ENCODE measurements at places on chromosomes 1 and 21. TPM values are rescaled to one million over a fixed set of nuclear protein-coding genes. Genes with fewer than 3 reads are reported as not detected.

The FAM151A gene
- polyA plus RNA-seq, result 0.21 TPM

The CFAP141 gene
- polyA plus RNA-seq, result not detected

The CHODL gene
- 132 TPM for polyA plus RNA-seq

The REG4 gene
- polyA plus RNA-seq, result not detected

The ANGPTL7 gene
- 0.94 TPM for polyA plus RNA-seq

The WNT2B gene
- 6.5 TPM for polyA plus RNA-seq

The LAMB3 gene
- polyA plus RNA-seq, result 0.16 TPM

The IKBKE gene
- 5.9 TPM for polyA plus RNA-seq

The FGR gene
- polyA plus RNA-seq, result 2.5 TPM

The L1TD1 gene
- polyA plus RNA-seq, result 3.1 TPM

DNA sequence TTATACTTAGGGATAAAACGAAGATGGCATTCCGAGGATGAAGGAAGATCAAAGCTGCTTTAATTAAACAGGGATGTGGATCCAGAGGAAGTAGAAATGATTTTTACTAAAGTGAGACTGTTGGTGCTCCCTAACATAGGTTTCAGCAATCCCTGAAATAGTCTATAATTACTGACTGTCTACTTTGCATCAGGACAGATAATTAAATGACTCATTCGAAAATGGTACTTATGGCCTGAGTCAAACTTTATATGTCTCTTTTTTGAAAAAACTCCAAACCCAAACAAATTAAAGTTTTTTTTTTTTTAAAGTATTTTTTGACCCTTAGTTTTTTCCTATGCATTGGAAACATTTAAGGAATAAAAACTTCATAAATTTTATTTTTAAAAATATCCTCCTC is 90.3 kb downstream of the LYST start:
- no peak for DNase-seq

GRCh38 chr21:33598051-33598450 is 9.6 kb upstream of the DONSON start:
- DNase-seq, result no peak

DNA sequence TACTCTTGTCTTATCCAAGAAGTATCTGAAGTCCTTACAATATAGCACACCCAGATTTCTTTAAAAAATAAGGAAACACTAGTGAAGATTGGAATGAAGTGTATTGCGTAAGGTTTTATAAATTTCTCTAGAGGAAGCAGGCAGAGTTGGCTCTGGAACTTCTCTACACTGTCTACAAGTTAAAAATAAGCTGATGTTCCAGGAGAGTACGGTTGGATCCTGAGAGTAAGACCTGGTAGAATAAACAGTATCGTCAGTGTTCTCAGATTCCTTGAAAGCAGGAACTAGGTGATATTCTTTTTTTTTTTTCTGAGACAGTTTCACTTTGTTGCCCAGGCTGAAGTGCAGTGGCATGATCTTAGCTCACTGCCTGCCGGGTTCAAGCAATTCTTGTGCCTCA is 107.9 kb downstream of the USP25 start:
- DNase-seq, result peak; percentile 40

GRCh38 chr1:201164645-201165044 is 10.4 kb upstream of the TMEM9 start:
- DNase-seq, result no peak

- no peak for DNase-seq
Measured at GRCh38 chr1:224198572-224198971, 15.5 kb downstream of the DEGS1 start.

DNA sequence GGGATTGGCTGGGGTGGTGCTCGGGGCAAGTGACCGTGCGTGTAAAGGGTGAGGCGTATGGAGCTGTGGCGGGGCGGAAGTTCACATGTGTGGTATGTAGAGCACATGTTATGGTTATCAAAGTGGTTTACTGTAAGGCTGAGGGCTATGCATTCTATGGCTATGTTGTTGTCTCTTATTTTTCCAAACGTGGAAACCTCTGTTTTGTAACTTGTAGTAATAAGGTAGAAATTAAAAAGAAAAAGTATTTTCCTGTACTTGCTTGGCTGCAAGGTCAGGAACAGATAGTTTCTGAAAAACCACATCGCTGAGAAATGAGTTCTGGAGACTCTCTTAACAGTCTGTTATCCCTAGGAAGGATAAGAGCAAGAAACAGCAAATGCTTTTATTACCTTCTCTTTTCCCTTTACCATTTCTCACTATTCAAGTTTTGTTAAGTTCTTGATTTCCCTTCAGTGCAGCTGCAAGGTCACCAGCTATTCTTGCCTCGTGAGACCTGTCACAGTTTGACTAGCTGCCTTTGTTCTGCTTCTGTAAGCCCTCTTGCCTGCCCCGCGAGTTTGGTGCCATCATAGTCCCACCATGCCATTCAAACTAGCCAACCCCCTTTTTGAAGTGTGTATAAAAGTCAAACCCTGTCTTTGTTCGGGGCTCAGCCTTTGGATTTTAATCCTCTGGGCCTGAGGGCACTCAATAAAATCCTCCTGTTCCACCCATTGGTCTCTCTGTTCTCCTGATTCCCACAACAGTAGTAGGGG is 9.5 kb downstream of the RNU1-2 start:
- no peak for DNase-seq

GRCh38 chr21:35607406-35607805 is 452.9 kb downstream of the SETD4 start:
- no peak for DNase-seq

DNA sequence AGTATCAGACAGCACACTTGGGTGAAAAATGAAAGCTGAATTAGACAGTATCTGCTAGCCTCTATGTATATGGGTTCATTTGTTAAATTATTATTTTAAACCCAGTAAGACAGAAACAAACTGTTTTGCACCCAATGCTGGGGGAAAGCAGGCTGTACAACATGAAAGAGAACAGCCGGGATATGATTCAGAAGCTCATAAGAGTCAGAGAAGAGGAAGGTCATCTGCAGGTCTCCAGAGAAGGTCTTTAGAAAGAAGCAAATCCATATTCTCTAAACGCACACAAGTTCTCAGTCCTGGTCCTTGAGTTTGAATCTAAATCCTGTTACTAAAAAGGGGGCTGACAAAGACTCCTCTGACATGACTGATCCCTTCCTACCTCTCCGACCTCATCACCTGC is 155.1 kb downstream of the SIPA1L2 start:
- no peak for DNase-seq

GRCh38 chr21:30714946-30715345 is 3.6 kb downstream of the KRTAP21-3 start:
- no peak for DNase-seq

- DNase-seq, result no peak
Measured at GRCh38 chr1:112358061-112358770, 37.8 kb upstream of the CTTNBP2NL start.

GRCh38 chr1:13764588-13765332 is 64.8 kb downstream of the PRDM2 start:
- no peak for DNase-seq

- no peak for DNase-seq
Measured at GRCh38 chr1:215710036-215710898, 143.2 kb downstream of the KCTD3 start.

- DNase-seq, result no peak
Measured at GRCh38 chr1:232655028-232655745, 25.3 kb upstream of the SIPA1L2 start.

DNA sequence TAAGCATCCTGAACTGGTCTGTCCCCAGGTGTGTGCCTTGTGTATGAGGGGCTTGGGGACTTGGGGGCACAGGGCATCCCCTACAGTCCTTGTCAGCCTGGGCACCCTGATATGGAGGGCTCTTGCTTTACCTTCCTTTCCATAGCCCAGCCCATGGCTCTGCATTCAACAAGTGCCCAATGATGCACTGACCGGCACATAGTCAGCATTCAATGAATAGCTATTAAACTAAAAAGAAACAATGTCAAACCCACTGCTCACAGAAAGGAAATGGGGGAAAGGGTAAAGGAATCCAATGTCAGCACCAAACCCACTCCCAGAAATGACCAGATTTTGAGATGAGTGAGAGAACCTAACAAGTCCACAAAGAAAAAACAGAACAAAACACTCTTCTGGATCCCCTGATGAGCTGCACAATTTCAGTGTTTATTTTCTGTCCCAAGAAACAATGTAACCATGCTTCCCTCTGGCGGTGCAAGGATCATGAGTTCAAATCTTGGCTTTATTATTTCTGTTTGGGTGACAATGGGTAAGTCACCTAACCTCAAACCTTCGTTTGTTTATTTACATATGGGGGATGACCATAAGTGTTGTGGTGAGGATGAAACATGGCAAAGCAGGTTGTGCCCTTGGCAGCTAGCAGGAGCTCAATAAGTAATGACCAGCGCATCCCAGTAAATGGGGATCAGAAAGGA is 22.0 kb downstream of the SYT6 start:
- no peak for DNase-seq

DNA sequence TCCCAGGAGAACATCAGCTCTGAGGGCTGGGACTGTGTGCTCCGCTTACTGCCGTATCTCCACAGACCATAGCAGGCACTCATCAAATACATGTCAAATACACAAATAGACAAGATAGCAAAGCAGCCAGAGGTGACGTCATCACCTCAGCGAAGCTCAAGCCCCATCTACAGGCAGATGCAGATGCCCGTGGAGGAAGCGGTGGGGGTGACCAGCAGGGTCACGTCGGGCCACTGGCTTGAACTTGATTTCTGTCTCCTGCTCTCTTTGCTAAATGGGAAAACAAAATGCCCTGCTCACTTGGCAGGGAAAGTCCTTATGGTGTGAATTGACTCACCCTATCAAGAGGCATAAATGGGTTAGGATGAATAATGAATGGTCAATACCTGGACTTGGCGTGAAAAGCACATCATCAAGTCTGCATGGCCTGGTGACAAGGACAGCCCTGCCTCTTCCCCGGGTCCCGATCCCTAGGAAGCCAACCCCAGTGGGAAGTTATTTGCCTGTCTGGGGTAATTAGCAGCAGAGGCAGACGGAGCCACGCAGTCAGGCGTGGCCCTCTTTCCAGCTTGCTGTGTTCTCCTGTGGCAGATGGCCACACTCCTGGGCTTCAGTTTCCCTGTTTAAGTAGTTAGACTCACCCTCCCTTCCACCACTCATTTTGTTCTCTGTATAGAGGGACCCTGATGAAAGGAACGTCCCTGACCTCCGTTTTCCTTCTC is 536.0 kb downstream of the NPHP4 start:
- DNase-seq, result no peak

DNA sequence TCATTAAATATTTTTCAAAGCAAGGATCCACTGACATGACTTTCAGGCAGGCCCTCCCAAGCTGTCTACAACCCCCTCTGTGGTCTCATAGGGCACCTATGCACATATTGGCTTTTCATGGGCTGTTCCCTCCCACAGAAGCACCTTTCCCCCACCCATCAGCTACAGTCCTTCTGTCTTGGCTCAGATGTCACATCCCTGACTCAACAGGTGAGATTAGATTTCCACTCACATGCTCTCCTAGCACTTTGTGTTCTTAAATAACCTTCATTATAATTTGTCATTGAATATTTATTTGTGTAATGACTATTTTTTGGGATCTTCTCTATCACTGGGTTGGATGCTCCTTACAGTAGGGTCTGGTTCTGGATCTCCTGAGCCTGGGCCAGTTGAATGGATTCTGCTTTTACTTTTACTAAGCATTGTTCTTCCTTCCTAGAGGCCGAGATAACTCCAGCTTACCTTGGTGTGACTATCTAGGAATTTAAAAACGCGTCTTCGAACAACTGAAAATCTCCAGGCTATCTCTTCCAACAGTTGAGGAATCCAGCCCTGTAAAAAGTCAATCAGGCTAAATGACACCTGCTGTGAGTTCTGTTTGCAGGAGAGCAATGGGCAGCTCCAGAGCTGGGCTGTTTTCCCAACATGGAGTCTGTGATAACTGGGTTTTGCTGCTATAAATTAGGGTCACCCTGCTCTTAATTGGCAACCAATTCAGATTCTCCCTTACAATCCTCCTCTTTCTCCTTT is 16.2 kb downstream of the ROR1 start:
- DNase-seq, result no peak

GRCh38 chr1:38341694-38342093 is 295.1 kb upstream of the POU3F1 start:
- DNase-seq, result no peak

GRCh38 chr21:28423521-28424190 is 569.0 kb downstream of the LTN1 start:
- DNase-seq, result no peak

DNA sequence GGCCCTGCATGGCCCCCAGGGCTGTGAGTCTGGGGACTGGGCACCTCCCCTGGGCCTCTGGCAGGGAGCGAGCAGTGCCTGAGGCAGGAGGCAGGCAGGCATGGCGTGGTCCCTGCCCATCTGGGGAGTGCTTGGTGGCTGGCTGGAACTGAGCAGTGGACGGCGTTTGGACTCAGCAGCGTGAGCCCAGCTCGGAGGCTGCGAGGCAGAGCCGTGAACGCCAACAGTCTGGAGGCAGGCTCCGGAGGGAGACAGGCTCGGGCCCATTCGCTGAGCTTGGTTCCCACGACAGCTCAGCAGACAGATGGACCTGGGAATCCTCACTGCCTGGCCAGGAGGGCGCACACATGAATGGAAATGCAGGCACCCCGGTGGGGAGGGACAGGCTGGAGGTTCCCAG is 160.7 kb upstream of the POU3F1 start:
- DNase-seq, result no peak
